LNCaP clone FGC (cell line): ENCODE measurements at places on chromosomes 2 and 18.

DNA sequence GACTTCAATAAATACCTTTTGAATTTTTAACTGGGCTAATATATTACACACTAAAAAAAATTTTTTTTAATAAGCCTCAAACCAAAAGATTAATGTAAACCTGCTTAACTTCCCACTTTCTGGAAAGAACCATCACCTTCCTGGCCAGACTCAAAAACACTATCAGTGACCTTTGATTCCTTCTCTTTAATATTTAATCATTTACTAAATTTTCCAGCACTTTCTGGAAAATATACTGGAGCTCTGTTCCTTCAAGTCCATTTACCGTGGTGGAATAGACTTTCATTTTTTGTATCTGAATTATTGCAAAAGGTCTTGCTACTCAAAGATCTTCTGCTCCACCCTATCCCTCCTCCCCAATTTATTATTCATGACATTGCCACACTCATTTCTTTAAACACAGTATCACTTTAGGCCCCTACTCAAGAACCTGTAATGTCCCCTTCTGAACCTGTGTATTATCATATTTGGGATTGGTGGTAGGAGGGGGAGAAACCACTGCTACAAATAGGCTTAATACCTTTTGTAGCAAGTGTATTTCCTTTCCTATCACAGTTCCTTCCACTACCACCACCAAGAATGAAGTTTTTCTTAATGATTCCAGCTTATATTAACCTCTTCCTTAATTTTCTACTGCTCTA, 7.4 kb downstream of the PPP4R3B start:
- DNase-seq = no peak

GRCh38 chr2:165725421-165725820, 68.6 kb downstream of the GALNT3 start:
- DNase-seq = no peak

DNA sequence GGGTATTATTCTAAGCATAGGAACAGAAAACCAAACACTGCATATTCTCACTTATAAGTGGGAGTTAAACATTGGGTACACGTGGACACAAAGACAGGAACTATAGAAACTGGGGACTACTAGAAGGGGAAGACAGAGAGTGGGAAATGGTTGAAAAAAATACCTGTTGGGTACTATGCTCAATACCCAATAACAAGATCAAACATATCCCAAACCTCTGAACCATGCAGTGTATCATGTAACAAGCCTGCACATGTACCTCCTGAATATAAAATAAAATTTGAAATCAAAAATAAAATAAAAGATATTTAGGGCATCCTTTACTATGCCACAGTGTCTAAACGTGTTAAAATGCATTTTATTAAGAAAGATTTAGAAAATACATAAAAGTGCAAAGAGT, 221.0 kb upstream of the TFPI start:
- no peak for DNase-seq

- DNase-seq = no peak
These were observed 561.0 kb downstream of the ARHGAP15 start for GRCh38 chr2:143690235-143690634.

GRCh38 chr2:190582019-190582418, 47.5 kb upstream of the NEMP2 start:
- DNase-seq = no peak

DNA sequence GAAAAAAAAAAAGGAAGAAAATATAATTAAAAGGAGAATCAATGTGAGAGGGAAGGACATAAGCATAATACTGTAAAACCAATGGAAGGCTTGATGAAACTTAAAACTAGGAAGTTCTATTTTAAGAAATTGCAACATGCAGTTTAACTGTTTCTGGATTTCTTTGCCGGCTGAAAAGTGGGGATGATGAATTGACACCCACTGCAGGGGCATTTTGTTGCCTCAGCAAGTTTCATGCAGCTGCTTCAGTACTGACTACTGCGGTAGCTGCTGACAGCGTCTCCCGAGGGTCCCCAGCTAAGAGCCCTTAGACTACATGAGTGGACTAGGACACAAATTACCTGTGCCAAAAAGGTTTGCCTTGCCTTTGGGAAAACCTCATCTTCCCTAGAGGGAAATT, 69.2 kb downstream of the B3GNT2 start:
- DNase-seq = no peak

- no peak for DNase-seq
These were observed 208.1 kb downstream of the SLC4A3 start for GRCh38 chr2:219835493-219835892.

- no peak for DNase-seq
These were observed 124.4 kb downstream of the ARL4C start for GRCh38 chr2:234372506-234372905.

DNA sequence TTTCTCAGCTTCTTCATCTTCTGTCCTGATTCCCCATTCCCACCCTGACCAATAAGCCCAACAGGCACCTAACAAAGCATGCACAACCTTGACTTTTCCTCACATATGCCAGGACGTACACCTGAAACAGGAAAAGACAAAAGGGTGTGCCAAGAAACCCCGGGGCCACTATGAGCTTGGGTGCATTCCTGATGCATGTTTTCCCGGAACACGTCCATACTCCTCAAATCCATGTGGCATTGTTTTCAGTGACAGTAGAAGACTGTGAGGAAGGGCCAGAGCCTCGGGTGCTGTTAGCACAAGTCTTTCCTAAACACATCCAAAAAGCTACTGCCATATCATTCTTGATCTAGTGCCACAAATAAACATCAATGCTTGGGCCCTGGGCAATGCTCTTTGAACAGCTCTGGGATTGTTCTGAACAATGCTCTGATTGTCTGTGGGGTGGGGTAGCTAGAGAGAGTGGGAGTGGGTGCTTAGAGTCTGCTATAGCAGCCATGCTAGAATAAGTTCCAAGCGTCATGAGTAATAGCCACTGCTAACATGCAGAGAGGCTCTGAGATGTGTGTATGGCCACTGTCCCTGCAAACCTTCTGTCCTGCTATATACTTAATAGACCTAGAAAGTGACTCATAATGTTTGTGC, 181.7 kb upstream of the CRIM1 start:
- no peak for DNase-seq

DNA sequence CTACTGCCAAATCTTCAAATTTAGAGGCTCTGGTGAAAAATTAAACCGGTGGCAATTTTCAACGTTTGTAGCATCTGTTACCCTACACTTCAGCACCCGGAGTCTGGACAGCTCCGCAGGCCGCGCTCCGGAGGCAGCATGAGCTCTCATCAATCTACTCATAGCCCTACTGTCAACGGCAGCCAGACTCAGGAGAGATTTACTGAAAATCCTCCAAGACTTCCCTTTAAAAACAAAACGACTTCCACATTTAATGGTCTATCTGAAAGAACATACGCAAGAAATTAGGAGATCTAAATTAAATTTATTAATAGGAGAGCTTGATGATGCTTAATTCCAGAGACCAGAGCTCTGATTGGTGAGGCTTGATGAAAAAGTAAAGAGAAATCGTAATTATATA, 970 bp upstream of the ADCYAP1 start:
- DNase-seq = peak; percentile 13

DNA sequence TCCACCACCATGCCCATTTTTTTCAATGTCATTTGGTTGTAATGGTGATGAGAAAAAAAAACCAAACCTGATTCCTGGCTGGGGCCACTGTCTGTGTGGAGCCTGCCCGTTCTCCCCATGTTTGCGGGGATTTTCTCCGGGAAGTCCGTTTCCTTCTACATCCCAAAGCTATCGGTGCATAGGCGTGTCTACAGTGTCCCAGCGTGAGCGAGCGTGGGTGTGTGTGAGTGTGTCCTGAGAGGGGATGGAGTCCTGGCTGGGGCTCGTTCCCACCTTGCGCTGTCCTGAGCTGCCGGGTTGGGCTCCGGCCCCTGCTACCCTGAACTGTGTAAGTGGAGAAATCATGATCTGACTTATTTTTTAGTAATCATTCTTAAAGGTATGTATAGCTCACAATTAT, 7.3 kb upstream of the ZAP70 start:
- DNase-seq = no peak
